ENCODE measurements at places on chromosomes 1 and 21. TPM values are rescaled to one million over a fixed set of nuclear protein-coding genes. Genes with fewer than 3 reads are reported as not detected.

- no peak for DNase-seq
- peaks cover 16% of the 10 kb centered on the region for H3K4me1 ChIP-seq
- H3K36me3 ChIP-seq = no peaks in the 10 kb centered on the region
- no peak overlapping the region for H3K4me3 ChIP-seq
- no peak overlapping the region for H3K27ac ChIP-seq
Observed at GRCh38 chr1:202622388-202622787, 87.9 kb downstream of the SYT2 start.

GRCh38 chr21:41141031-41141457, 26.9 kb upstream of the BACE2 start:
- DNase-seq = no peak
- H3K27me3 ChIP-seq = no peaks in the 10 kb centered on the region
- no peaks in the 10 kb centered on the region for H3K4me1 ChIP-seq
- H3K4me3 ChIP-seq = no peak overlapping the region

GRCh38 chr1:76068953-76069561, 5.5 kb upstream of the ST6GALNAC3 start:
- peak overlapping the region; percentile 64 for H3K27ac ChIP-seq
- no peaks in the 10 kb centered on the region for H3K27me3 ChIP-seq
- no peaks in the 10 kb centered on the region for H3K36me3 ChIP-seq
- no peak overlapping the region for H3K4me3 ChIP-seq
- no peak for DNase-seq

DNA sequence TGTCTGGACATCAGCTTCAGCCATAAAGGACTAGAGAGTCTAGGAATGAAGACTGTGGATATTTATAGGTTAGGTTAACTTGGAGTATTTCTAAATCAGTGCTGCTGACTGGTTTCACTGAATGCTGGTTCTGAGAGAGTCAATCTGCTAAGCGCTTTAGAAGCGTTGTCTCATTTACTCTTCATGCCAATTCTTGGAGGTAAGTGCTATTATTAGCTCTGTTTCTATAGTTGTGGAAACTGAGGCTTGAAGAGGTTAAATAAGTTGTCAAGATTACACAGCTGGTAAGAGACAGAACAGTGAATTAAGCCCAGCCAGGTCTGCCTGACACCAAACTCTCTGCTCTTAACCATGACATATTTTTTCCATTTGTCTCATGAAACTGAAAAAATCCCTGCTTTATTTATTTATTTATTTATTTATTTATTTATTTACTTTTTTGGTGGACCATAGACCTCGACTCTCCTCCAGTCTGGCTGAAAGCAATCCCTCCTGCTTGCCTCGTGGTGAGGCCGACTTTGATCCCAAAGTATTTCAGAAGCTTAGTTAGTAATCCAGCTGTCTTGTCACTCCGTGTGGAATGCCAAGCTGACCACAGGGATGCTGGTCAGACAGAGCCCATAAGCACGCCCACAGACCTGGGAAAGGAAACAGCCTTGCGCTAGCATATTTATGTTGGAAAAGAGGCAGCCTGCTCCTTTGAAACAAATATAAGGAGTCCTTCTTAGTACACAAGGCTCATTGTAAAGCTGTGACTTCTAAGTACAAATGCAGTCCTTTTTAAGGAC, 16.9 kb downstream of the NTMT2 start:
- DNase-seq = no peak
- H3K27ac ChIP-seq = no peak overlapping the region
- H3K4me1 ChIP-seq = peaks cover 2% of the 10 kb centered on the region
- no peak overlapping the region for H3K4me3 ChIP-seq
- H3K27me3 ChIP-seq = no peaks in the 10 kb centered on the region
- H3K36me3 ChIP-seq = no peaks in the 10 kb centered on the region

SELL gene
- polyA plus RNA-seq = 0.58 TPM

PTGFR gene
- 3.6 TPM for polyA plus RNA-seq

A3GALT2 gene
- polyA plus RNA-seq = not detected

All from SK-N-SH (cell line).